Osteocyte (in vitro differentiated cells): ENCODE measurements at places on chromosomes 2 and 18. TPM values are rescaled to one million over a fixed set of nuclear protein-coding genes. Genes with fewer than 3 reads are reported as not detected.

SLC9A2 gene
- total RNA-seq, result not detected in 2 replicates

LAMA1 gene
- 0.30 and 0.34 TPM in 2 replicates for total RNA-seq

HRH4 gene
- total RNA-seq, result not detected in 2 replicates

ESCO1 gene
- total RNA-seq, result 14.3 and 14.6 TPM in 2 replicates

TCF4 gene
- total RNA-seq, result 73.5 and 77.3 TPM in 2 replicates

LYPD1 gene
- 0.18 and 0.19 TPM in 2 replicates for total RNA-seq

ALLC gene
- not detected in 2 replicates for total RNA-seq

ASB18 gene
- not detected in 2 replicates for total RNA-seq

ARMC9 gene
- 178 and 204 TPM in 2 replicates for total RNA-seq

ZNF516 gene
- total RNA-seq, result 36.3 and 39.3 TPM in 2 replicates

- peaks cover 20% of the 10 kb centered on the region for H3K4me1 ChIP-seq
- H3K27me3 ChIP-seq, result no peaks in the 10 kb centered on the region
- H3K36me3 ChIP-seq, result peaks cover 74% of the 10 kb centered on the region
- peak overlapping the region; percentile 72 for H3K27ac ChIP-seq
- DNase-seq, result no peak
These were observed 78.2 kb upstream of the ITGB6 start for GRCh38 chr2:160278101-160278878.

- no peak overlapping the region for H3K4me3 ChIP-seq
- no peak overlapping the region for H3K27ac ChIP-seq
- H3K27me3 ChIP-seq, result no peaks in the 10 kb centered on the region
- no peak for DNase-seq
These were observed 226.9 kb upstream of the TNP1 start for GRCh38 chr2:217086718-217087117.

- no peaks in the 10 kb centered on the region for H3K27me3 ChIP-seq
- no peak for DNase-seq
- H3K4me3 ChIP-seq, result no peak overlapping the region
- H3K4me1 ChIP-seq, result peaks cover 14% of the 10 kb centered on the region
These were observed 4.1 kb upstream of the MARCHF7 start for GRCh38 chr2:159708066-159708760.

DNA sequence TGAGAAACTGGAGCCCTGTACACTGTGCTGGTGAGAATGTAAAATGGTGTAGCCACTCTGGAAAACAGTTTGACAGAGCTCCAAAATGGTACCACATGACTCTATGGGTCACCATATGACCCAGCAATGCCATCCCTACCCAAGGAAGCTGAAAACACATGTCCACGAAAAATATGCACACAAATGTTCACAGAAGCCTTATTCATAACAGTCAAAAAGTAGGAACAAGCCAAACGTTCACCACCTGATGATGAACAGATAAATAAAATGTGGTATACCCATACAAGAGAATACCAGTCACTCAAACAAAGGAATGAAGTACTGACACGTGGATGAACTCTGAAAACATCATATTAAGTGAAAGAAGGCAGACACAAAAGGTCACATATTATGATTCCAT, 4.6 kb downstream of the AFG3L2 start:
- no peaks in the 10 kb centered on the region for H3K27me3 ChIP-seq
- no peak for DNase-seq
- H3K4me3 ChIP-seq, result no peak overlapping the region

DNA sequence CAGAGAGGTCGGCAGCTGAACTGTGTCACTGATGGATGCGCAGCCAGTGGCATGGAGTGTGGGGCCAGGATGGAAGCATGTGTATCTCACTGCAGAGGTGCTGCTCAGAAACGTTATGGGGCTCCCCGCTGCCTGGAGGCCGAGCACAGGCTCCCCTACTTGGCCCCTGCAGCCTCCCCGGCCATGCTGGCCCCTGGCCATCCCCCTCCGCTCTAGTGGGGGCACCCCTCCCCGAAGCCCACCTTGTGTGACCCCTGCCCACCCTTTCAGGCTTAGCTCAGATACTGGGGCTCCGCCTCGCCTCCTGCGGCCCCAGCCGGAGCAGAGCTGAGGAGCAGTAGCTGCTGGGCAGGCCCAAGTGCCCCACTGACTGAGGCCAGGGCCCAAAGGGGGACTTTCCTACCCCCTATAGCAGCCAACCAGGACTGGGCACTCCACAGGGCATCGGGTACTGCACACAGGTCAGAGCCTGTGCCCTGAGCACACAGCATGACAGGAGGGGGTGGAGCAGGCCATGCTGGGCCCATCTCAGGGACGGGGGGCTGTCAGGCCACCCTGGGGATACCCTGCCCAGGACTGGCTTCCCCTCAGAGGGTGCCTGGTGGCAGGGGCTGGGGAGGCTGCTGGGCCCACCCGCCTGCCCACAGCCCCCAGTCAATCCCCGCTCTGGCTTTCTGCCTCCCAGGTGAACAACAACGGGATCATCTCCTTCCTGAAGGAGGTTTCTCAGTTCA, 31.3 kb downstream of the SNED1 start:
- peaks cover 5% of the 10 kb centered on the region for H3K27me3 ChIP-seq
- H3K27ac ChIP-seq, result no peak overlapping the region
- H3K4me1 ChIP-seq, result no peaks in the 10 kb centered on the region
- DNase-seq, result peak; percentile 84

GRCh38 chr18:51510020-51510419, 312.5 kb upstream of the MEX3C start:
- DNase-seq, result no peak
- H3K27me3 ChIP-seq, result no peaks in the 10 kb centered on the region
- H3K27ac ChIP-seq, result no peak overlapping the region
- no peaks in the 10 kb centered on the region for H3K36me3 ChIP-seq
- H3K4me1 ChIP-seq, result no peaks in the 10 kb centered on the region

- no peak for DNase-seq
- H3K36me3 ChIP-seq, result no peaks in the 10 kb centered on the region
- H3K27me3 ChIP-seq, result no peaks in the 10 kb centered on the region
- peaks cover 37% of the 10 kb centered on the region for H3K4me1 ChIP-seq
- H3K27ac ChIP-seq, result no peak overlapping the region
These were observed 50.9 kb downstream of the HS1BP3 start for GRCh38 chr2:20599861-20600461.

GRCh38 chr2:181446985-181447384, 10.2 kb upstream of the ITGA4 start:
- H3K27ac ChIP-seq, result no peak overlapping the region
- H3K4me3 ChIP-seq, result no peak overlapping the region
- H3K27me3 ChIP-seq, result peaks cover 7% of the 10 kb centered on the region
- no peak for DNase-seq
- no peaks in the 10 kb centered on the region for H3K4me1 ChIP-seq

- H3K36me3 ChIP-seq, result peaks cover 14% of the 10 kb centered on the region
- no peak overlapping the region for H3K27ac ChIP-seq
- no peak overlapping the region for H3K4me3 ChIP-seq
- H3K27me3 ChIP-seq, result no peaks in the 10 kb centered on the region
- H3K4me1 ChIP-seq, result peaks cover 11% of the 10 kb centered on the region
- DNase-seq, result no peak
These were observed 94.6 kb downstream of the PLEKHM3 start for GRCh38 chr2:207930747-207931146.

- H3K36me3 ChIP-seq, result peaks cover 7% of the 10 kb centered on the region
- no peak overlapping the region for H3K4me3 ChIP-seq
- peaks cover 1% of the 10 kb centered on the region for H3K4me1 ChIP-seq
- no peak overlapping the region for H3K27ac ChIP-seq
- no peaks in the 10 kb centered on the region for H3K27me3 ChIP-seq
These were observed 40.9 kb downstream of the TWIST2 start for GRCh38 chr2:238888781-238889180.

DNA sequence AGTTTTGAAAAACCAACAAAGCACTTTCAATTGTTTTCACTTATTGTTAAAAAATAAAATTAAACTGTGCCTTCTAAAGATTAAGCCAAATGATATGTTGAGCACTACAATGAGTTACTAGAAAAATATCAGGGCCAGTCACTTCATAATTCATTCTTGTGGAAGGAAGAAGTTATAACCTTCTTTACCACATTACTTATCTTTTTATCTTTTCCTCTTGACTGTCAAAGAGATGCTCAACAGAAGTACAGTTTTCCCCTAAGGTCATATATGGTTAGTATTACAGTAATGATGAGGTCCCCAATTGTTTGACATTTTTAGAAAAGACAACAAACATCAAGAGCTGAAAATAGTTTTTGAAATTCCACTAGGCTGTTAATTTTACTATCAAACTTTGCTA, 9.4 kb downstream of the PELI1 start:
- peaks cover 6% of the 10 kb centered on the region for H3K36me3 ChIP-seq
- H3K4me3 ChIP-seq, result no peak overlapping the region
- no peak overlapping the region for H3K27ac ChIP-seq
- no peaks in the 10 kb centered on the region for H3K27me3 ChIP-seq
- peaks cover 46% of the 10 kb centered on the region for H3K4me1 ChIP-seq

DNA sequence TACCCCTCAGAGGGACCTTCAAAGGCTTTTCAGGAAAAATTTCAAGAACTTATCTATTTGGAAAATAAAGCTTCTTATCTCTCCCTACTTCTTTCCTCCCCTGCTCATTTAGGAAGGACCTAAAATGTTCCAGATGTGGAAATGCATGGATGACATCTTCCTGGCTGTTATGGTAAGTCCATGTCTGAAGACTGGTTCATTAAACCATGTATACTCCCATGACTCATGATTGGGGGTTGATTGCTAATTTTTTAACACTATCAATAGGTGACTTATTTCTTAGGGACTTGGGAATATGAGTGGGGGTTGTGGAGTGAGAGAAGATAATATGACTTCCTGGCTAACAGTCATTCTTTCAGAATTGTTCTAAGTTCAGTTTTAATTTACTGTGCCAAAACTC, 104.0 kb upstream of the PARD3B start:
- H3K27ac ChIP-seq, result no peak overlapping the region
- peaks cover under 1% of the 10 kb centered on the region for H3K4me1 ChIP-seq
- H3K4me3 ChIP-seq, result no peak overlapping the region
- H3K36me3 ChIP-seq, result peaks cover 7% of the 10 kb centered on the region
- no peaks in the 10 kb centered on the region for H3K27me3 ChIP-seq

DNA sequence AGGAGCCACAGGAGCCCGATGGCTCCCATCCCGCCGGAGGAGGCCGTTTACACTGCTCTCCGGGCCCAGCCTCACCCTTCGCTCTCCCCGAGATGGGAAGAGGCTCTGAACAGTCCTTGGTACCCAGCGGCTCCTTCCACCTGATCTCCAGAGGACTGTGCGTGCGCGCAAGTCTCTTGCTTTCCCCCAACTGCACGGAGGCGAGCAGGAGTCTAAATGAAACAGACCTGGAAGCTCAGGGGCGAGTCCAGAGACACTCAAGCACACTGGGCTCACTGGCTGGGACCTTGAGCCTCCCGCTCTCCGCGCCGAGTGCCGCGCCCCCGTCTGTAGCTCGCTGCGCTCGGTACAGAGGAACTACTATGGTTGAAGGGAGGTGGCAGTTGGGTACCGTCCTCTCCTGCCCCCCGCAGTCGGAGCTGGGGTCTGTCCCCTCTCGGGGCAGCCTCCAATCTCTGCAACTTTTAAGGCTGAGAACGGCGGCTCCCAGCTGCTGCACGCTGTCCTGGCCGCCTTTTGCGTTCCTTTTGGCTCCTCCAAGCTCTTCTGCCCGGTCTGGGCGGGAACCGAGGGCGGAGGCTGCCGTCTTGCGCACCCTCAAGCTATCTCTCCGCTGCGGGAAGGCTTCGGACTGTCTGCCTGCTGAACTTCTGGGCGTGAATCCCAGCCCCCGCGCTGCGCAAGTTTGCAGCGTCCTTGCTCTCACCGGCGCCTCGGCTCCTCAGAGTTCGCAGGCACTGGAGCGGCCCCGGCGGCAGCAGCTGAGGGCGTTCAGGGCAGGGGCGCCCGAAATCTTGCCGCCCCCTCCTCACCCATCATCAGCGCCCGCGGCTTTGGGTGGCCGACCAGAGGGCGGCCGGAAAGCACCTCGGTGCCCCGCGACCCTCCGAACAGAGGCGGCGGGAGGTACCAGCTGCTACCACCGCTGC, 491 bp downstream of the ALK start:
- no peak for DNase-seq
- peaks cover 9% of the 10 kb centered on the region for H3K4me1 ChIP-seq
- no peaks in the 10 kb centered on the region for H3K36me3 ChIP-seq

GRCh38 chr2:62415019-62415431, 91.0 kb downstream of the TMEM17 start:
- H3K36me3 ChIP-seq, result no peaks in the 10 kb centered on the region
- no peak overlapping the region for H3K4me3 ChIP-seq
- H3K4me1 ChIP-seq, result peaks cover 26% of the 10 kb centered on the region
- H3K27me3 ChIP-seq, result peaks cover 15% of the 10 kb centered on the region

DNA sequence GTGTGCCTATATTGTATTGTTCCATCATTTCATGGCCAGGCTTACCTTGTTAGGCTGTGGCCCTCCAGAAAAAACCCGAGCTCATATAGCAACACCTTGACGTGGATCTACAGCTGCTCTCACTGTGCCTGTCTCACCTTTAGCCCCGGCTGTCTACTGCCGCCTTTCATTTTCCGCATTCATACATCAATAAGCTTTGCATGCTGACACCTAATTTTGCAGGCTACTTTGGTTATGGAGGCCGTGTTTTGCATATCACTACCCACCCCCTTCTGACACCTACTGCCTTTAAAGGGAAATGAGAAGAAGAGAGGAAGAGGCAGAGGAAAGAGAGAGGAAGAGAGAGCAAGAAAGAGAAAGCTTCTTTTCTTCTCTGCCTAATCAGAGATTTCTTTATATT, 702.9 kb downstream of the BCL11A start:
- DNase-seq, result no peak
- H3K27ac ChIP-seq, result no peak overlapping the region
- no peak overlapping the region for H3K4me3 ChIP-seq
- no peaks in the 10 kb centered on the region for H3K27me3 ChIP-seq
